NCI-H187 (cell line): ENCODE measurements at places on chromosomes 1 and 21.

DNA sequence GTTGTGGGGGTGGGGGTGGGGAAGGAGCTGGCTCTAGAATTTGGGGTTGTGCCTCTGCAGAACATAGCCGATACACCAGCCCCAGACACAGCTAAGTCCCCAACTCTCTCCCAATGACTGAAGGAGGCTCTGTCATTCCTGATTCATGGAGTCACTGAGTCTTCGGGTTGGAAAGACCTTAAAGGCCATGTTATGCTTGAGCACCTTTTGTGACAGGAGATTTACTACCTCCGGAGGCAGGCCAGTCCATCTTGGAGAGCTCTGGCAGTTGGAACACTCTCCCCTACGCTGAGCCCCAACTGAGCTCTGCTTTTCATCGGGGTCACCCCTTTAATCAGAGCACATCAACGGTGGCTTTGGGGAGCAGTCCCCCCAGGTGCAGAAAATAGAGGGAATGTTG, 284.4 kb upstream of the GJB5 start:
- no peak for DNase-seq

DNA sequence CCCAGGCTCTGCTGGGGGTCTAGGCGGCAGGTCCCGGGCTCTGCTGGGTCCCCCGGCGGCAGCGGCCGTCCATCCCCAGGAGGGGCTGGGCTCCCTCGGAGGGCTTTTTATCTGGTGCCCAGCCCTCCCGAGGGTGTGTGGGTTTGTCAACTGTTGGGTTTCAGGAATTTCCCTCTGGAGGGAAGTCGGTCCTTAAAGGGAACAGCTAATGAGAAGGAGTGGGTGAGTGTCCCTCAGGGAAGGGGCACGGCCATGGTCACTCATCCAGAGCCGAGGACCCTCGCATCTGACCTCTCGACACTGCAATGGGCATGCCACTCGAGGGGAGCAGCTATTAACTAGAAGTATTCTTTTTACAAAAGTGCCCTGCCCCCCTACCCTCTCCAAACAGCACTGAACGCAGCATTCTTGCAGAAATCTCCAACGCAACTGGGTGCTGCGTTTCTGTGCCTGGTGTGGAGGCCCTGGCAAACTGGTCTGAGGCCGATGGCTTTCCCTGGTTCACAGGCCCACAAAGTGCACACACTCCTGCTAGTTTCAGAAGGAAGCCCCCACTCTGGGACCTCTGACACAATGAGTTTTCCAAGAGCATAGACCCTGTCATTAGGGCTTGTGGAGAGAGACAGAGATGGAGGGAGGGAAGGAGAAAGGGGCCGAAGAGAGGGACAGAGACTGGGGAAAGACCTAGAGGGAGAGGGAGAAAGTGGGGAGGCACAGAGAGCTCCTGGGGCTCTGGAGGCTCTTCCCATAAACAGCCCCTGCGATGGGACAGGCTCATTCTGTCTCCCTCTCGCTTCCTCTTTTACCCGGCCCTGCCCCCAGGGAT, 1.0 kb upstream of the TSPEAR start:
- no peak for DNase-seq

- DNase-seq, result no peak
Observed at GRCh38 chr1:157384258-157384657, 168.1 kb downstream of the FCRL5 start.

DNA sequence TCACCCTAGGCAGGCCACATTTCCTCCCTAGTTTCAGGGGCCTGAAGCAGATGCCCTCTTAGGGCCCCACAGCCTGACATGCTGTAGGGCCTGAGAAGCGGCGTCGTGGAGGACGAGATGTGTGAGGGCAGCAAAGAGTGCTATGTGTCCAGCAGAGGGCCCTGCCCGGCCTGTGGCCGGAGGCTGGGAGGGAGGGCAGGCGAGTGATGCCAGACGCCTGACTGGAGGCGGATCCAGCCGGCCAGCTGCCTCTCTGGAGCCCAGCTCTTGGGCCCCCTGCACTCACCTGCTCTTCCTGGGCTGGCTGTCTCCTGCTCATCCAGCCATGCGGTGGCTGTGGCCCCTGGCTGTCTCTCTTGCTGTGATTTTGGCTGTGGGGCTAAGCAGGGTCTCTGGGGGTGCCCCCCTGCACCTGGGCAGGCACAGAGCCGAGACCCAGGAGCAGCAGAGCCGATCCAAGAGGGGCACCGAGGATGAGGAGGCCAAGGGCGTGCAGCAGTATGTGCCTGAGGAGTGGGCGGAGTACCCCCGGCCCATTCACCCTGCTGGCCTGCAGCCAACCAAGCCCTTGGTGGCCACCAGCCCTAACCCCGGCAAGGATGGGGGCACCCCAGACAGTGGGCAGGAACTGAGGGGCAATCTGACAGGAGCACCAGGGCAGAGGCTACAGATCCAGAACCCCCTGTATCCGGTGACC, at the start of gene GPR37L1:
Gene GPR37L1 (plus strand): TSS at position 279 of the 697 bp plus-strand sequence. CDS start 47 bp downstream, at position 326.
- no peak for DNase-seq

- no peak for DNase-seq
Observed at GRCh38 chr1:39214021-39214713, 9.7 kb downstream of the MACF1 start.

GRCh38 chr1:158752155-158752712, 2.3 kb upstream of the OR6K6 start:
- no peak for DNase-seq

DNA sequence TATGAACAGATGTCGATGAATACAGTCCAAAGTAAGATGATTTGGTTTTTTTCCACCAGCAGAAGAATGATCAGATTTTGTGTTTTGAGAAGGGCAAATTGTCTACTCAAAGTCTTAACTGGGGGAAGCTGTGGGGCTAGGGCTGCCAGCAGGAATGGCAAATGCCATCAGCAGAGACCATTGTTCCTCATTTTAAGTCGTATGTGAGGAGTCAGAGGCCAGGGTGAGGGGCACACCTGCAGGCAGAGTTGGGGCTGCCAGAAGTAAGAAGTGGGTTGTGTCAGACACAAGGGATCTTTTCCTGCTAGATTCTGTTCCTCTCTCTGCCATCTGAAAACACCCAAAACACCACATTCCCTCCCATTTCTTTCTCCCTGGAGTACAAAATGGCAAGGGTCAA, 8.7 kb downstream of the PARK7 start:
- no peak for DNase-seq

DNA sequence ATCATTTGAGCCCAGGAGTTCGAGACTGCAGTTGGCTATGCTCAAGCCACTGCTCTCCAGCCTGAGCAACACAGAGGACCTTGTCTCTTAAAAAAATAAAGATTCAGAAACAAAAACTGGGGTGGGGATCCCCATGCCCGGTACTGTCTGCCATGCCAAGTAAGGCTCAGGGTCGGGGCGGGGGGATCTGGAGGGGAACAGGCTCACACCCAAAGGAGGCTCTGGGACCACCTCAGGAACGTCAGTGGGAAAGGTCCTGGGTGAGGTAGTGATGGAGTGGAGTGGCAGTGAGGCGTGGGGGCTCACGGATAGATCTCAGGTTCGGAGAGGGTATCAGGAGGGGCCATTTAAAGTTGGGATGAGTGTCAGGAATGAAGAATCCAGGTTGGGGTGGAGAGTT, 765 bp upstream of the S100A4 start:
- no peak for DNase-seq

- no peak for DNase-seq
Observed at GRCh38 chr1:41509270-41509671, 24.8 kb upstream of the EDN2 start.

DNA sequence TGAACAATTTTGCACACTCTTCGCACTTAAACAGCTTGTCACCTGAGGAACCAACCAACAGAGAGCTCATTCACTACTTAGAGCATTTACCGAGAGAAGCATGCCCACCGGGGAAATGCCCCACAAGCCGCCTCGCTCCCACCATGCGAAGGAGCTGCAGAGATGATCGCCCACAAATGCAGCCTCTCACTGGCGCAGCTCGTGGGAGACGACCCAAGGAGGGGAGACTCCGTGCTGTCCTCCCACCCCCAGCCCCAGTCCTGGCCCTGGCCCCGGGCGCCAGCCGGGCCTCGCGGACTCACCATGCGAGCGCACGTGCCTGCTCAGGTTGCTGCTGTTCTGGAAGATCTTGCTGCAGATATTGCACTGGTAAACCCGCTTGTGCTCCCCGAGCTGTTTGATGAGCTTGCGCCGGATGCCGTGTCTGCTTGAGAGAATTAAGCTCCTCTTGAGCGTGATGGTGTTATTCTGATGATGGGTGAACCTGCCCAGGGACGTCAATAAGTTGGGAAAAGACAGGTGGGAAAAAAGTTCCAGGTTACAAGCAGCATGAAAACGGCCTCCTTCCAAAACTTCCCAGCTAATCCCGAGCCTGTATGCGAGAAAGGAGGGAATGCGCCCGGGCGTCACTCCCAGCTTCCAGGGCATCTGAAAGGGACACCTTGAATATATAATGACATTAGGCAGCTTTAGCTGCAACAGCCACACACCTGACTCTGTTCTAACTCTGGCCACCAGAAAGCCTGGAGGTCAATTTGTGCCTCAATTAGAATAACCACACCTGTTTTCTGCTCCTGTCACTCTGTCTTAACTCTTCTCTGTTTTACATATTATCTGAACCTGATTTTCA, 42.8 kb downstream of the PRDM15 start:
- no peak for DNase-seq

- DNase-seq, result no peak
Observed at GRCh38 chr1:115499253-115499652, 142.5 kb upstream of the VANGL1 start.

DNA sequence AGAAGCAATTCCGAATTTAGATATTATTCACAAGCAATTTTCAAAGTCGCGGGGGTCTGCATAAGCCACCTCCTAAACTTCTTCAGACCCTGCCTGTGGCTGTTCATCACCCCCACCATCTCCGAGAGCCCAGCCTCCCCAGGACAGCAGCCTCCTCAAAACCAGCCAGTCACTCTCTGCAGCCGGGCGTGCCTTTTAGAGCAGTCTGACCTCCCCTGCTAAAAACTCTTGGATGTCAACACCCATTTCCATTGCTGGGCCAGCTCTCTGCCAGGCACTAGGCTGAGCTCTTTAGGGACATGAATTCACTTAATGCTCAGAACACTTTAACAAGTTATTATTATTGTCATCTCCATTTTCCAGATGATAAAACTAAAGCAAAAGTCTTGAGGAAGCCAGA, 11.7 kb downstream of the ADPRS start:
- no peak for DNase-seq

GRCh38 chr1:96465441-96465840, 256.1 kb upstream of the PTBP2 start:
- DNase-seq, result no peak

DNA sequence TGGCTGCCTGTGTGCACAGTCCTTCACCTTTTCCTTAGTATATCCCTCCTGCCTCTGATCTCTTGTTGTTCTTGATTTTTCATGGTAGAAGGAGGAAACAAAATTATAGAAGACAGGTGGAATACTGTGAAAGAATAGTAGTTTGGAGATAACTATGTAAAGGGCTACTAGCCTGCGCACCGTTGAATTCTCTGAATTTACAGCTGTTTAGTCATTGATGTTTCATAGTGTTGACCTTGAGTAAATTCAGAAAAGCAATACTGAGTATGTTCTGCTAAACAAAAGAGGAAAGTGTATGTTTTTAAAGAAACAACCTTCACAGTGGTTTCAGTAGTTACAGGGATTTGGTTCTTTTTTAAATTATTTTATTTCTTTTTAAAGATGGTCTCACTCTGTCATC, 18.1 kb downstream of the CAMTA1 start:
- no peak for DNase-seq

DNA sequence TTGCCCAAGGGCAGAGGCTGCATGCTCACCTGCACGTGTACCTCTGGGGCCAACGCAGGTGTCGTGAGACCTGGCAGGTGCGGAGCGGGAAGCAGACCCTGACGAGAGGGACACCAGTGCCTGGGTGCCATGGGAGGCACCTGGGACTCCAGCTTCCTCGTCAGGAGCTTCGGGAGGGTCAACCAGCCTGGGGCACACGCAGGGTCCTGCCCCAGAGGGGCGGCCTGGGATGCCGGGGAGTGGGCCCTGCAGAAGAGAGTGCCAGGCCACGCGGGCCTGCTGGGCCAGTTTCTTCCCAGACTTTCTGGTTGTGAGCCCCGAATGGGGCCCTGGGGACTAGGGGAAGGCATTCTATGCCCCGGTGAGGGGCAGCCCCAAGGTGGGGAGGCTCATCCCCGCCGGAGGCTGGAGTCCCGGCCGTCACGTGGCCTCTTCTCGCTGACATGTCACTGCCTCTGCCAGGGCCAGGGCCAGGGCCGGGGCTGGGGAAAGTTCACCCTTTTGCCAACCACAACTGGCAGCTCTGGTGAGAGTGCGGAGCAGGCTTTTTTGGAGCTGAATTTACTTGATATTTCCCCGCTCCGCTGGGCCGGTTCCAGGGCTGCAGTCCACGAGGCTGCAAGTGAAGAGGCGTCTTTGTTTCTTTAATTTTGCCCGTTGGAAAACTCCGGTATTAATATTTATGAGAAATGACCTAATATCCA, 38.5 kb upstream of the ACTRT2 start:
- no peak for DNase-seq

- no peak for DNase-seq
Observed at GRCh38 chr1:162383091-162383490, 1.6 kb downstream of the C1orf226 start.

DNA sequence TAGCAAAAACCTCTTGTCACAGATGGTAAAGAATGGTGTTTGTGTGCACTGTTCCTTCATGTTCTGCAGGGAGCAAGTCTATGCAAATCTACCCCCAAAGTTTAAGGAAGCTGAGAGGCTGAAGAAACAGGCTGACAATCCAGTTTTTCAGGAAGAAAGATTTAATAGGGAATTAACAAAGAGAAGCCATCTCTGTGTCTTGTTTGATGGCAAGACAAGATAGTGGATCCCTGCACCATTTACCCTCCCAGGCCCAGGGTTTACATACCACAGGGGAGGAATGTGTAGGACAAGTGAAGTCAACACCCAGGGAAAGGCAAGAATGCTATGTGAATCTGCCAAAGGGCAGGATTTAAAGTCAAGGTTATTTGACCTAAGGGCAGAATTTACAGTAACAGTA, 48.1 kb upstream of the FNBP1L start:
- no peak for DNase-seq

DNA sequence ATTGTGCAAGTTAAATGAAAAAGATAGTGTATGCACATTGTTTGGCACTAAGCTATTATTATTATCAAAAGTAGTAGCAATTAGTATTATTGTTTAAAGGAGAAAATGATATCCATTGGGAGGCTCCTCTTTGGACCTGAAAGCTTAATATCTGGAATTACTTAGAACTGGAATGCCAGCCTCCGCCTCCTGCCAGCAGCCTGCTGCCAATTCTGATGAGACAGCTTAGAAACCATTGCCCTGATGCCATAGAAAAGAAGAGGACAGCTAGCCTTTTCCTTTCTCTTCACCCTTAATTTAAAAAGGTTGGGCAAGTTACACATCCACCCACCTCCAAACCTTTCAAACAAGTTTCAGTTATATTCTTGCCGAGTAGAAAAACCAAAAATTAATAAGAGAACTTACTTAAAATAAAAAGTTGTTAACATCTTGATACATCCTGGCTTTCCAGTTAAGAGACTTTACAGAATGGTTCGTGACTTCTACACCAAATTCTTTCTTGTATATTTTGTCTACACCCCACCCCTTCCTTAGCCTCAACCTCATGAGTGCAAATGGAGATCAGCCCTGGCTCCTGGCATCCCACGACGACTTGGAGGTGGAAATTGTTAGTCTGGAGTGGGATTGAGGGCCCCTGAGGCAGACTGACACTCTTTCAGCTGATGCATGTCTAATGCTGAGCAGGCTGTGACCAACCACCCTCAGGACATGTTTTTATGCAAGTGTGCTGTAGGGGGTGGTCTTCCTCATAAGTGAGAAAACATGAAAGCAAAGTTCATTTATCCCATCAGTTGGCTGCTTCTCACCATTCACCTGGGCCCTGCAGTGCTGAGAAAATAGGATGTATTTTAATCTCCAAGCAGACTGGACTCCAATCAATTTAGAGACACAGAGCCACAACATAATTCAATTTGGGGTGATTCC, 120.6 kb downstream of the KCNJ15 start:
- no peak for DNase-seq

GRCh38 chr21:35366394-35367080, 317.4 kb upstream of the RUNX1 start:
- DNase-seq, result no peak
